EH (cell line): ENCODE measurements at places on chromosomes 2 and 18.

DNA sequence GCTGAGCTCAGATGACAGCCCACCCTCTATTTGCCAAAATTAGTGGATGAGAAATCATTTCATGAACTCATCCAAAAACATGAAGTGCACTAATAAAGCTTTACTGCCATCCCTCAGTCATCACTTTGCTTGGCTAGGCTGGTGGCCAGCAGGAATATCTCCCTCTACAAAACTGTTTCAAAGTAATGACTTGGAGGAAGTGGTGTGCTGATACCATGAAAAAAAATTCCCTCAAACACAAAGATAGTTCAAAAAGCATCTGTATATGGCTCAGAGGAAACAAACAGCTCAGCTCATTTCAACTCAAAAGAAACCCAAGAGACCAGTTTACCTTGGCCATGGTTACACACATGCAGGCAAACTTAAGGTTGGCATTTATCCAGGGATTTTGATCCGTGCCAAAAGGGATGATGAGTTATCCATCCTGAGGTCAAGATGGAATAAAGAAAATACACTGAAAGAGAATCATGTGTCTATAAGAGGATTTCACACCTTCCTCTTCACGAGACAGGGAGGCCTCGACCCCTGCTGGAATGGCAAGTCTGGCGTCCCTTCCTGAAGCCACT is 18.4 kb upstream of the WIPF1 start:
- peak; percentile 89 for DNase-seq

GRCh38 chr2:60498127-60498815 is 55.2 kb downstream of the BCL11A start:
- no peak for DNase-seq

GRCh38 chr2:172394002-172394401 is 33.4 kb upstream of the ITGA6 start:
- peak; percentile 67 for DNase-seq

DNA sequence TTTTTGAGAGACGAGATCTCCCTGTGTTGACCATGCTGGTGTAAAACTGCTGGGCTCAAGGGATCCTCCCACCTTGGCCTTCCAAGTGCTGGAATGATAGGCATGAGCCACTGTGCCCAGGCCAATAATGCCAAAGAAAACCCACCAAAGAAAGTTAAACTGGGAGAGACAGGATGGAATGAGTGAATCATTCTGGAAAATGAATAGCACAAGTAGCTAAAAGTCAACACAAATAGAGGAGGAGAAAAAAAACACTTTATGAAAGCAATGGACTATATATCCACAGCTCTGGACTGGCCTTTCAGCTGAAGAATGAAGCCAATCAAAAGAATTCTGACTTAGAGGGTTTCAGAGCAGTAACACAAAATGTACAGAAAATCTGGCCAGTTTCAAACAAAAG is 23.9 kb downstream of the IAH1 start:
- peak; percentile 77 for DNase-seq

- DNase-seq, result no peak
Measured at GRCh38 chr2:142981756-142982155, 104.3 kb downstream of the KYNU start.

DNA sequence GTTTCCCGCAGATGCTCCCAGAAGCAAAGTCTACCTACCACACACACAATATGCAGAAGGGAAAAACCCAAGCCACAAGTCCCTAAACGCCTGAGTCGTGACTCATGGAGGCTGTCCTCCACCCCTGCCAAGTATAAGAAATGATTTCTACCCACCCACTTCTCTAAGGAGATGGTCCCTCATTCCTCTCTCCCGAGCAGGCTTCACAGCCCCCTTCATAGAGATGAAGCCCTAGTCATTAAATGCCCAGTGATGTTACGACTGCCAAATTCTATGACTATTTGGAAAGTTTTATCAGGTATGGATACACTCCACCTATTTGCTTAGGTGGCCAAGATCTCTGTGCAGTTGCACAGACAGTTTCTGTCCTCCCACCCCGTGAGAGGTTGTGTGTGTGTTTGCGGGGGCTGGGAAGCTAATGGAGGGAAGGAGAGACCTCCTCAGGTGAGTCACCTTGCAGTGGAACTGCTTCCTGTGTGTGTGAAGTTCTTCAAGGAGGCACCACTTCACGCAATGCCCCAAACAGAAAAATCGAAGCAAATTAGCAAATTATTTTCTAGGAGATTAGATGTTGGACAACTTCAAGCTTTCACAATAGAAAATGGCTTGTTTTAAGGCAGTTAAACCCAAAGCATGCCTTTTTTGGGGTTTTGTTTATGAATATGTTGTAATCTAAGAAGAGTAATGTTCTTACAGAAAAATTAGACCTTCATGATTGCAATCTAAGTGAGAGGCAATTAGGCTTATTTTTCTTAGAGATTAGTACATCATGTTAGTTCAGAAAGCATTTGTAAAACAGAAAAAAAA is 175.2 kb downstream of the TGIF1 start:
- DNase-seq, result peak; percentile 97

DNA sequence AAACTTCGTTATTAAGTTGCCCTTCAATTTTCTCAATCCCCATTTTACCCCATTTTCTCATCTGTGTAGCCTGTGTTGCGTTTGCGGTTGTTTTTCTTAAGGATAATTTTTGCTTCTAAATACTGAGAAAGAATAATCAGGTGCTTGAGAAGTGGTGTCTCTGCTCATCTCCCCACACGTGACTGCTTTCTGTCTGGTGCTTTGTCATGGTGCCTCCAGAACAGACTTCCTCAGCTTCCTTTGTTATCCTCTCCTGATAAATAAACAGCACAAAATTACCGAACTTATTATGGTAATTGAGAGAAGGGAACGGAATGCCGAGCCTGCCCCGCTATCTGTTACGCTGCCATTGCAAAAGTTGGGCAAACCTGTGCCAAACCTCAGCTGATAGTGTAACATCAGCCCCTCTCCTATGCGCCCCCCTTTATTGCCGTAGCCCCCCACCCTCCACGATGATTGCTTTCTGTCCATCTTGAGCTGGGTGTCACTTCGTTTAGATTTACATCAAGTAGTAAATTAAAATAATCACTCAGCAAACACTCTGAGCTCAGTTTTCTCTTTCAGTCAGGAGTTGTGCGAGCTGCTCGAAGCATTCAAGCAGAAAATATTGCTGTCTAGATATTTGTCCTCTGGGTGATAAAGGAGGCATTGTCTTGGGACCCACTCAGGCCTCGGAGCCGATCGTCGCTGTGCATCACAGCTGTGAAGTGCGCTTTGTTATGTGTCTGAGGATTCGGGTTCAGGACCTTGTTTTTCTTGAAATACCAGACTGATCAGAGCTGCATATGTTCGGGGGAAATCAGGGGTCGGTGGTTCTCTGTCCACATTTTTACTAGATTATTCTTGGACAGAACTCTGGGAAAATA is 1008.5 kb upstream of the FANCL start:
- DNase-seq, result no peak

- DNase-seq, result no peak
Measured at GRCh38 chr2:15206419-15206818, 354.7 kb downstream of the NBAS start.

DNA sequence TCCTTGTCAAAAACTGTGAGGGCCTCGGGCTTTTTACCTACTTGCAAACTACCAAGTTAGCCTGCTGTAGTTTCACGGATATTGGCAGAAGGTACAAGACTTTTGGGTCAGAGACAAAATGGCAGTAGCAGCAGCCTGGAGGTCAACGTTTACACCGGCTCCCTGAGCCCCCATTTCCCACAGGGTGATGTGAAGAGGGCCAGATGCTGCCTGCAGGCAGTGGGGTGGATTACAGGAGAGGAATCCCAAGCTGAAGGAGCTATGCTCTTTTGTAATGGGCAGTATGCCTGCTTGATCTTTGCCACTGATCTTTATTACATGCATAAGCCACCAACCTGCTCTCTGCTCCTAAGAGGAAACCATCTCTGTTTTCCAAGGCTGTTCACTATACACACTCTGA is 29.5 kb upstream of the SP5 start:
- no peak for DNase-seq

DNA sequence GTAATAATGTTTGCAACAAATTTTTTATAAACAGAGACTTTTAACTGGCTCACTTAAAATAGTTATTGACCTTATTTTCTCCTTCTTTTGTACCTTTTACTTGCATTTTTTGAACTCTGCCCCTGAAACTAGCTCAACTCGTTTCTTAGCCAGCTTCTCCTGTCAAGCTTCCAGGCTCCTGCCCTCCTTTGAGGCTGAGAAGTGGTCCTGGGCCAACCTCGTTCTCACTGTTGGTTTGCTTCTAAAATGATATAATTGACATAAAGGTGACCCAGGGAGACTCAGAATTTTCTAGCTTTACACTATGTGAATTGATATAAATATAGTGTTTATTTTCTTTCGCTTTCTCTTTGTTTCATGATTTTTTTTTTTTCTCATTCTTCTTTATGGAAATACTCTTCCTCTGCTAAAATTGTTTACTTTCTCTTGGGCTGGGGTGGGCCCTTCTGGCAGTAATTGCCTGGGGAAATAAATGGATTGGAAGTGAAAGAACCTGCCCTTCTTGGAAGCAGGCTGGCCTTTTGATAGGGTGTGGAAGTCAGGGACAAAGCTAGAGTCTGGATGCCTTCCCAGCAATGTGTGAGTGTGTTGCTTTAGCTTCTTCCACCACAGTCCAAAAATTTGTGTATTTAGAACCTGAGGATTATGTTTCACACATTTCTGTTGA is 30.7 kb downstream of the GPD2 start:
- DNase-seq, result peak; percentile 67

DNA sequence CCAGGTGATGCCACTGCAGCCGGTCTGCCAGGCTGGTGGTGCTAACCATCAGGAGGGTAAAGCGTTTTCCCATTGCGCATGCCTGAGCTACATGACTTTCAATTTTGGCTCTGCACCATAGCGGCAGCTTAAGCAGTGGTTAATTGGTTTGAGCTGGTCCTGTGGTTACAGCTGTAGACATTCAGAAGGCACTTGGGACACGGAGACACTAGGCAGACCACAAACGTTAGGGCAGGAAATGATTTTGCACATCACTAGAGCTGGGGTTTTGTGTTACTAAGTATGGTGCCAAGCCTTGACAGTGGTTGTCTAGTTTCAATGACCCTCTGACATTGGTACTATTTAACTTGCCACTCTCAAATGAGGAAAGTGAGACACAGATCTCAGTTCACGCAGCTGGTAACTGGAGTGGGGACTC is 28.9 kb upstream of the CNOT11 start:
- DNase-seq, result peak; percentile 76

DNA sequence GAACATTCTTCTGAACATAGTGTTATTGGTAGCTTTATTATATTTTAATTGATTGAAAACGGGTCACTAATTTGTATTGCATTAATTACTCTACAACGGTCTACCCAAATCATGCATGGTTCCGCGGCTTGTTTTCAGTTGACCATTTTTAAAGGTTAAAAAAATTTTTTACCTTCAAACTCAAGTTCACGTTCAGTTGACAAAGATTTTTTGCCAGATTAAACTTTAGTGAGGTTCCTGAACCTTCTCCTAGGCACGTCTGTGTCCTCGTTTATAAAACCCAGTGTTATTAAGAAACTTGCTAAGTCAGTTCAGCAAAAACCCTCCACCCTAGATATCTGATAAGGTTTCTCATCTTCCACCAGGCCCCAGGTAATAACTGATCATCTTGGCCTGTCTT is 331.2 kb downstream of the ALK start:
- no peak for DNase-seq

DNA sequence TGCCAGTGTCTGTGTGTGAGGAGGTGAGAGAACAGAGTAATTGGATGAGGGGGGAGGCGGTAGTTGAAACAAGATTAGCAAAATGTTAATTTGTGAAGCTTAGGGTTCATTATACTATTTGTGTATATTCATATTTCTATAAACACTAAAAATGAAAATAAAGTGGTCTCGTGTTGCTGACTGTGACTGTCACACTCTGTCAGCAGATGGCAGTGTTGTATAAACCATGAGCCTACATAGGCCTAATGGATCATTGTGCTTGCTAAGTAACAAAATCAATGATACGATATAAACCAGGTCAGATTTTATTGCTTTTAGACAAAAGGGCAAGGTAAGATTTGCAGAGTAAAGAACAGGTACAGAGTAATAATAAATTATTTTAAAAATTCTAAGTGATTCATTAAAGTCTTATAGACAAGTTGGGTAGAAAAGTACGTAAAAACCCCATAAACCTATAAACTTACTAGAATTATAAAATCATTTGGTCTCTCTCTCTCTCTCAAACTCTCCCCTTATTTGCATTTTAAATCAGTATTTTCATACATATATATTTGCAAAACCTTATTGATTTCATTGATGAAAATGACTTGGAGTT is 182.7 kb downstream of the RPIA start:
- peak; percentile 58 for DNase-seq

GRCh38 chr2:144389151-144389929 is 130.6 kb downstream of the ZEB2 start:
- DNase-seq, result no peak

GRCh38 chr2:158725441-158725891 is 69.7 kb upstream of the DAPL1 start:
- DNase-seq, result no peak
